ENCODE measurements at places on chromosomes 16 and 17.
A peak's percentile ranks its signal among the peaks of the same experiment; 100 is the strongest.

DNA sequence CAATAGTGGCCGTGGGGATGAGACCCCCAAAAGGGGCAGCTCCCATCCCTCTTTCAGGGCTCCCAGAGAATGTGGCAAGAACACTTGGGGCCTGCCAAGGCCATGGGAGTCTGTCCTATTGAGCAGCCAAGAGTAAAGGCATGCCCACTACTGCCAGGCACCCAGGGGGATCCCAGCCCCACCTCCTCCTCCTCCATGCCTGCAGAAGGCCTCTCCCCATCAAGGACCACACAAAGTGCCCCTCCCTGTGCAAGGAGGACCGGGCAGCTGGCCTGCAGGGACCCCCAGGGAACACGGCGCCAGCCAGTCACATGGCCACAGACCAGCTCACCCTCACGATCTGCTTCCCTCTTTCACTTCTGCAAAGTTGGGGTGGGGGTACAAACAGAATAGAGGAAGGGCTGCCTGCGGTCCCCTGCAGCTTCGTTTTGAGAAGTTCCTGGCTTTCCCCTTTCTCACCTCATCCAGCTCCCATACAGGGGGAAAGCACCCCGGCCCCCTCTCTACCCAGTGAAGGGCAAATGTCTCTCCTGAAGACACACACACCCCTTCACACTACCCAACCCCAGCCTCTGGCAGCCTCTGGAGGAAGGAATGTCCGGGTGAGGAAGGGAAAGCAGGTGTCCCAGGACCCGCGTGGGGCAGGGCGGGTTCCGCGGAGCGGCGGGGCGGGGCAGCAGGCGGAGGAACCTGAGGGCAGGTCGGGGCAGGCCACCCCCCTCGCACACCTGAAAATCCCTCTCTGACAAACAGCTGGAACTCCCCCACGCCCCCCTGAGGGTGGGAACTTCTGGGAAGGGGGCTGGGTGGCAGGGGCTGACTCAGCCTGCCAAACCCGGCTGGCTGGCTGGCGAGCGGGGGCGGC is 2.0 kb downstream of the PPP1R9B start:
- no peak for DNase-seq

DNA sequence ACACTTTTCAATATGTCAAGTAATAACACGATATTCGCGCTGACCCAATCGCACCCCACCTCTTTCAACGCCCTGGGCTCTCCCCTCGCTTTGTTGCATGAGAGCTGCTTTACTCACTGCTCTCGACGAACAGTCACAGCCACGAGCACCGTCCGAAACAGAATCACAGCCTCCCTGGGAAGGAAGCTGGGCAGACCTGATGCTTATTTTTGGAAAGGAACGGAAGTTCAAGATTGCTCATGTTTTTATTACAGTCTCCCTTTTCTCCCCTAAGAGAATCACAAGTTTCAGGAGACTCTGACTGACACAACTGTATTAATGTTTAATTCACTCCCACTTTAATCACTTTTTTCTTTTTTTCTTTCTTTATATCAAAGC is 67.8 kb downstream of the ANKRD11 start:
- peak; percentile 23 for DNase-seq

- DNase-seq: no peak
Measured at GRCh38 chr17:13933441-13934276, 135.6 kb upstream of the COX10 start.

GRCh38 chr16:51150165-51150887 is 744 bp downstream of the SALL1 start:
- DNase-seq: no peak

DNA sequence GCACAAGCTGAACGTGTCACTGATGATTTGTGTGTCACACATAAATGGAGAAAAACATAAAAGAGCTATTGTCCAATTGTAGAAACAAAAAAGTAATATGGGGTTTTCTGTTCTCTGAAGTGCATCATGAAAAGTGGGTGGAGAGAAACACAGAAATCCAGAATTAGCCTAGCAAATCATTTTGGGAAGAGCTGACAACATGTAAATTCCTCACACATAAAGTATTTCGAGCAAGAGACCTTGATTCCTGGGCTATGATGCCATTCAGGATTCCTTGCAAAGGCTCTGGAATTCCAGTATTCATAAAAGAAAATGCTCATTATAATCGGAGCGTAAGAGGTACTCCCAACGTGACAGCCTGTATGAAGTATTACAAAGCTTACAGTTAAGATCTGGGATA is 1.1 kb downstream of the DCUN1D3 start:
- no peak for DNase-seq

DNA sequence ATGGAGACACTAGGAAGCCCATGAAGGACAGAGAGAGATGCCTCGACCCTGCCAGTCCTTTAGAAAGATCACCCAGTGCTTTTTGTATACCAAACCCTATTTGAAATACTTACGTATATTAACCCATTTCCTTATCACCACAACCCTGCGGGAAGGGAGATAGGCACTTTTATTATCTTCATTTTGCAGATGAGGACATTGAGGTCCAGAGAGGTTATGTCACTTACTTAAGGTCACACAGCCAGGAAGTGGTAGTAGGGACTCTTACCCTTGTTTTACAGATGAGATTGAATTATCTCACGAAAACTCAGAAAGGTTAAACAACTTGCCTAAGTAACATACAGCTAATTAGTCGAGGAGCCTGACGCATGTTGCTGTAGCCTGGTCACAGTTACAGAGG is 38.2 kb downstream of the IL4R start:
- no peak for DNase-seq

DNA sequence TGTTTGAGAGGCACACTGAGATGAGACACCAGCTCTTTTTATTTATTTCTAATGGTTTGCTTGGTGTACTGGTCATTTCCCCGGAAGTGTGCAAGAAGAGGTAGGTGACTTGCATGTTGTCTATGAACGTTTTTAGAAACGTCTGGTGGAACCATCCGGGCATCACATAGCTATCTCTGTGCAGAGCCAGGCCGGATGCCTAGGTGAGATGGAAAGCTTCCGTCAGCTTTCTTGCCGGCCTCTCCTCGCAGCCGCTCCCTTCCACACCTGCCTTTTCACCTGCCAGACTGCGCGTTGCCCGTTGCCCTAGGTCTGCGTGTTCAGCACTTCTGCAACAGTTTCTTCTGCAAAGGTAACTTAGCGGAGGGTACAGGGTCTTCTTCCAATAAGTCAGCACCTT is 416.0 kb downstream of the WWOX start:
- DNase-seq: no peak

GRCh38 chr16:72244853-72245252 is 72.9 kb upstream of the PMFBP1 start:
- DNase-seq: no peak

GRCh38 chr16:84765616-84766580 is 53.9 kb upstream of the CRISPLD2 start:
- no peak for DNase-seq

DNA sequence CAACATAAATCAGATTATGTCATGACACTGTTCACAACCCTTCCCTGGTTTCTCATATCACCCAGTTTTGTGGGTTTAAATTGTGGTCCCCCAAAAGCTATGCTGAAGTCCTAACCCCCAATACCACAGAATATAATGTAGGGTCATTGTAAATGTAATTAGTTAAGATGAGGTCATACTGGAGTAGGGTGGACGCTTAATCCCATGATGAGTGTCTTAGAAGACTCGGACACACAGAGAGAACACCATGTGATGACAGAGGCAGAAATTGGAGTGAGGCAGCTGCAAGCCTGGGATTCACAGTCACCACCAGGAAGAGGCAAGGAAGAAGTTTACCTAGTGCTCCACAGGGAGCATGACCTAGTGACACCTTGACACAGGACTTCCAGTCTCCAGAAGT is 197.8 kb downstream of the SALL1 start:
- no peak for DNase-seq

- no peak for DNase-seq
Measured at GRCh38 chr16:80366023-80366422, 174.8 kb upstream of the DYNLRB2 start.

DNA sequence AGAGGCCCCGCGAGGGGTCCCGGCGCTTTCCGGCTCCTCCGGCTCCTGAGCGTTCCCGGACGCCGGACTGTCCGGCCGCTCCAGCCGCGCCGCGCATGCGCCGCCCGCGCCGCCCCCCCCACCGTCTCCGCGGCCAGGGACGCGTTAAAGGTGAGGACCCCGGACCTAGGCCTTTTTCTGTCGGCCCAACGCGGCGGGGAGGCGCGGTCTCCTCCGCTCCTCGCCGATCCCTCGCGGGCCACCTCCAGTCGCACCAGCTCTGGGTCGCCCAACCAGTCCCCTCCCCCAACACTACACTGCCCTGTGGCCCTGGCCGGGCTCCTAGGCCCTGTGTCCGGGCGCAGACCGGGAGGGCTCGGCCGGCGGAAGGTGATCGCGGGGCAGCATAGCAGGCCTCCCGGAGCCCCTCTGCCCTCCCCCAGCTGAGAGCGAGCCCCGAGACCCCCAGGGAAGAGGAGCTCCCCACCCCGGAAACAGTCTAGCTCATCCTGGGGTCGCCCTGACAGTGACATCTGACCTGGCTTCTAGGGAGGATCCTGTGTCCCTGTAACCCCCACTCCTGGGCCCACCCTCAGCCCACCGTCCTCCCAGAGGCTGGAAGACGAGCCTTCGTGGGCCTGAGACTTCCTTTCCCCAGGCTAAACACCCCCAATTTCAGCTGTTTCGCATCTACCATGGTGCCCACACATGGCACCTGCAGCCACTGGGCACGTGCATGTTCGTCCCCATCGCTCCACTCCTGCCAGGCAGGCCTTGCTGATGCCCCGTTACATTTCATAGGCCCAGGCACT is 14.7 kb upstream of the BCAR1 start:
- no peak for DNase-seq

GRCh38 chr17:17567631-17568030 is 23.9 kb downstream of the PEMT start:
- no peak for DNase-seq

DNA sequence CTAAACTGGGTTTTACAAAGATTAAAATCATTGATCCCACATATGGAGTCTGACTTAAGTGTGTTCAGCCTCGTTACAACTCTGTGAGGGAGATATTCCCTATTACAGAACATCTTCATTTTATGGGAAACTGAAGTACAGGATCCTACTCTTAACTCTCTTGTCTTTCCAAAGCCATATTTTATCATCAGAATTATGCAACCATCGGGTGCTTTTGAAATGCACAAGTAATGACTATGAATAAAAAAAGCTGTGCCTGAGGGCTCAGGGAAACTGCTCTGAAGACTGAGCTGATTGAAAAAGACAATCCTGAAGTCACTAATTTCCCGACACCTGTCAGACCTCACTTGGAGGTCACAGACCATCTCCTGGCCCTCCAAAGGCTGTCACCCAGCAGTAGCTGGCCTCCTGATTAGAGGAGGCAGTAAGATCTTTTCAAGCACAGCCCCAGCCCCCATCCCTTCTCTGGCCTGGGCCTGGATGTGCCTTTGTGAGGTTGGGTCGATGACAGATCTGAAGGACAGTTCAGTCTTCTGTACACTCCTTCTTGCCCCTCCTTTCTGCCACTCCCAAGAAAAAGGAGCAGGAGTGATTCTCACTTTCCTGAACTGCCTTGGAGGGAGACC is 5.6 kb downstream of the AKAP1 start:
- no peak for DNase-seq

DNA sequence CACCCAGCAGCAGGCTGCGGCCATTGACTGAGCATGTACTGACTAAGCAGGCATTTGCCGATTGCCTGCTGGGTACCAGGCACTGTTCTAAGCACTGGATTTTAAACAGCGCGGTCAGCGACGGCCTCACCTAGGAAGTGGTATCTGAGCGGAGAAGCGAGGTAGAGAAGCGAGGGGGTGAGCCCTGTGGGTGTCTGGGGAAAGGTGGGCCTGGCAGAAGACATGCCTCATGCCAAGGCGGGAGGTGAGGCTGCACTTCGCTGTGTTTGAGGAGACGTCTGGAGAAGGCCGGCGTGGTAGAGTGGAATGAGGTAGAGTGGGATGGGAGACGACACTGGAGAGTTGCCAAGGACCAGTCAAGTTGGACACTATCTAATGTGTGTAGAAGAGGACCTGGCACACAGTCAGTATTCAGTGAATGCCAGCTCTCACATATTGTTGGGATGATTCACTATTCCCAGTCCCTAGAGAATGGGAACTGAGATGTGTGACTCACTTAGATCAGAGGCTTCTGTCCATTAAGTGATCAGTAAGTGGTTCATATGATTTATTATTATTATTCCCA is 14.4 kb downstream of the SYCE1L start:
- DNase-seq: no peak

DNA sequence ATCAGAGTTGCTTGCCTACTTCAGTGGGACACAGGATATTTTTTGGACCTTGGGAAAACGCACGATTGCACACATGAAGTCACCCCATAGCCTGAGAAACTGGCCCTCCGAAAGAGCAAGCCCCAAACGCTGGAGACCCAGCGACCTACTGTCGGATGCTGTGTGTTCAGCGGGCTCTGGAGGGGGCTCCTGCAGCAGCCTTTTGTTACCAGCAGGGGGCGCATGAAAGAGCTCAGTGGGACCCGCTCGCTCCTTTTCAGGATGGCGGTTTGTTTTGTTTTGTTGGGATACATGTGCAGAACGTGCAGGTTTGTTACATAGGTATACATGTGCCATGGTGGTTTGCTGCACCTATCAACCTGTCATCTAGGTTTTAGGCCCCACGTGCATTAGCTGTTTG is 28.4 kb downstream of the MYH3 start:
- DNase-seq: no peak

- no peak for DNase-seq
Measured at GRCh38 chr17:77946900-77947645, 11.4 kb upstream of the TNRC6C start.

DNA sequence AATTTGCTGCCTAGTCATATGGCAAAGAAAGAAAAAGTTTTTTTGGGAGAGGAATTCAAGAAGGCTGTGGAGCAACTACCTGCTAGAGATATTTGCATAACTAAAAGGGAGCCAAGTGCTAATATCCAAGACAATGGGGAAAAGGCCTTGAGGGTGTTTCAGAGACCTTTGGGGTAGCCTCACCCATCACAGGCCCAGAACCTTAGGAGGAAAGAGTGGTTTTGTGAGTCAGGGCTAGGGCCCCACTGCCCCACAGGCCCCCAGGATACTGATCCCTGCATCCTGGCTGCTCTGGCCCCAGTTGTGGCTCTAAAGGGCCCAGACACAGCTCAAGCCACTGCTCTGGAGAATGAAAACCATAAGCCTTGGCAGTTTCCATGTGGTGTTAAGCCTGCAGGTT is 41.9 kb upstream of the SDK2 start:
- no peak for DNase-seq

- DNase-seq: no peak
Measured at GRCh38 chr17:13601776-13602551, at the start of gene HS3ST3A1. Gene HS3ST3A1, minus strand, starts transcription at chr17:13601929. Its CDS starts 800 bp downstream, at chr17:13601129.

GRCh38 chr17:50956750-50957523 is 90.8 kb upstream of the TOB1 start:
- DNase-seq: peak; percentile 41

DNA sequence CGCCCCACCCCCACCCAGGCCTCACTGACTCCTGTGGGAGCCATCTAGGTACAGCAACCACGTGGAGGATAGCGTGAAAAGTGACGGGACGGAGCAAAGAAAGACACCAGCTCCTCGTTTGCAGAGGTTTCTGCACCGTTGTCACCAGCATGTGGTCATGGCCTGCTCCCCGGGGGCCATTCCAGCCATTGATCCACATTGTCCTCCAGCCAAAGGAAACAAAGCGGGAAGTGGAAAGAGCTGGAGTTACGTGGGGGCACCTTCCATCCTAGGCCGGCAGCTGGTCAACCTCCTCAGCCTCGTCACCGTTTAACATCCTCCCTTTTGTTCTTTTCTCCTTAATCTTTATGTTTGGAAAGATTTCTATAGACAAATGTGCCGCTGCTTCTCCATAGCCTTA is 153.7 kb downstream of the RPTOR start:
- DNase-seq: no peak

- no peak for DNase-seq
Measured at GRCh38 chr17:78317794-78318400, 42.0 kb downstream of the SOCS3 start.

Data from stimulated activated CD4-positive, alpha-beta T cell treated with anti-CD3 and anti-CD28 coated beads, Interleukin-1b, Interleukin-23, amount 100 ng/mL, for 24 hours (primary cell).